Naive thymus-derived CD8-positive, alpha-beta T cell (primary cell): ENCODE measurements at places on chromosomes 7 and 10. TPM values are rescaled to one million over a fixed set of nuclear protein-coding genes. Genes with fewer than 3 reads are reported as not detected.

The DENND11 gene
- 65.4 TPM for total RNA-seq

The CYP2C19 gene
- not detected for total RNA-seq

The C10orf71 gene
- not detected for total RNA-seq

The VAX1 gene
- not detected for total RNA-seq

The CPN1 gene
- total RNA-seq: not detected

The PGAM2 gene
- 3.9 TPM for total RNA-seq

The ITIH5 gene
- not detected for total RNA-seq

The DPYSL4 gene
- total RNA-seq: 1.2 TPM

The SPACDR gene
- 4.0 TPM for total RNA-seq
